ENCODE measurements at places on chromosomes 5 and 9.

- DNase-seq = no peak
Measured at GRCh38 chr9:70517926-70518610, 103.6 kb upstream of the KLF9 start.

GRCh38 chr9:134335486-134336220 is 9.4 kb downstream of the RXRA start:
- DNase-seq = no peak

GRCh38 chr9:88481933-88482332 is 53.0 kb upstream of the NXNL2 start:
- DNase-seq = no peak

- no peak for DNase-seq
Measured at GRCh38 chr9:93947409-93948070, 7.6 kb downstream of the BARX1 start.

DNA sequence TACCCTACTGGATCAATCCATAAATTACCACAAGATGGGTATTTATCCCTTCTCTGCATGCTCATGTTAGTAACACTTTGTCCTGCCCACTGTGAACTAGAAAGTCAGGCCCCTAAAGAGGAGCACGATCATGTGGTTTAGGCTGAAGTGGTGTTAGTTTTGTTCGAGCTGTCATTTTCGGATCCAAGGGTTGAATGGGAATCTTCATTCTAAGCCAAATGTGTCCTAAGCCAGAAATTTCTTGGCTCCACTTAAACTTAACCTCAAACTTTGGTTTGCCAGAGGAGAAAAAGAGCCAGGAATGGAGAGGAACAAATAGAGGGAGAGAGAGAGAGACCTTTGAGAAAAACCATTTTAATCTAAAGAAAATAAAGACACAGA is 837.7 kb upstream of the ZNF608 start:
- no peak for DNase-seq

- no peak for DNase-seq
Measured at GRCh38 chr5:108536321-108536720, 154.4 kb upstream of the FBXL17 start.

- no peak for DNase-seq
Measured at GRCh38 chr5:1744393-1745122, 55.1 kb downstream of the MRPL36 start.

Measured in NCI-H526 (cell line).